ENCODE measurements at places on chromosomes 6 and 20. TPM values are rescaled to one million over a fixed set of nuclear protein-coding genes. Genes with fewer than 3 reads are reported as not detected.

Gene DEFB118
- total RNA-seq: not detected

Gene SLA2
- total RNA-seq: not detected

Gene TREM1
- 0.66 TPM for total RNA-seq

Gene FOXQ1
- total RNA-seq: not detected

Gene TMC2
- total RNA-seq: not detected

Gene TM9SF4
- 35.4 TPM for total RNA-seq

Gene HS3ST5
- 2.0 TPM for total RNA-seq

Gene VSX1
- not detected for total RNA-seq

Gene LHFPL5
- not detected for total RNA-seq

Gene OVOL2
- total RNA-seq: not detected

Gene TINAG
- not detected for total RNA-seq

Gene ZSCAN23
- 6.3 TPM for total RNA-seq

Gene FOXC1
- total RNA-seq: 1.5 TPM

Gene CLDN20
- total RNA-seq: not detected

Gene NDUFAF4
- total RNA-seq: 12.0 TPM

Gene OR2J3
- total RNA-seq: not detected

Gene LRRN4
- total RNA-seq: not detected

Gene MLN
- total RNA-seq: not detected

Gene PRND
- 0.12 TPM for total RNA-seq

Gene PLEKHG1
- 1.3 TPM for total RNA-seq

Gene CRISP2
- total RNA-seq: not detected

Gene DAAM2
- 6.5 TPM for total RNA-seq

Gene CST7
- total RNA-seq: 0.37 TPM

Gene FAM184A
- total RNA-seq: 1.1 TPM

Gene LPA
- total RNA-seq: not detected

Gene NHLRC1
- total RNA-seq: 2.7 TPM

Gene PRDM1
- 3.4 TPM for total RNA-seq

Gene MAP7
- 1.4 TPM for total RNA-seq

Gene SLC22A7
- not detected for total RNA-seq

Gene KIF13A
- total RNA-seq: 78.9 TPM

Gene SGK2
- 1.1 TPM for total RNA-seq

Gene PLG
- not detected for total RNA-seq

Gene MYLK2
- 0.44 TPM for total RNA-seq

Gene SYNJ2
- 35.4 TPM for total RNA-seq

Gene XKR7
- total RNA-seq: not detected

Gene PTK6
- 0.11 TPM for total RNA-seq

Gene DZANK1
- 1.5 TPM for total RNA-seq

Gene KIF25
- not detected for total RNA-seq

Gene POM121L2
- total RNA-seq: not detected

Gene PXMP4
- total RNA-seq: 5.1 TPM

Gene SPATA25
- 1.5 TPM for total RNA-seq

Gene PPP1R14C
- total RNA-seq: 1.9 TPM

Gene TRERF1
- total RNA-seq: 7.2 TPM

Gene COL21A1
- 6.2 TPM for total RNA-seq

Gene ZSCAN31
- total RNA-seq: 19.7 TPM

Gene RNF8
- 28.2 TPM for total RNA-seq

Gene TSHZ2
- total RNA-seq: 1.5 TPM

Gene ABHD16B
- not detected for total RNA-seq

Gene CLPSL1
- total RNA-seq: not detected

Gene SLC32A1
- total RNA-seq: not detected

Gene HCK
- total RNA-seq: not detected

Gene GMPR
- total RNA-seq: 8.1 TPM

Gene DEFB132
- not detected for total RNA-seq

Gene IGF2R
- 278 TPM for total RNA-seq

Gene UNC93A
- not detected for total RNA-seq

Gene SLC22A1
- 0.77 TPM for total RNA-seq

All from uterine smooth muscle cell (primary cell).